Liver (tissue), 10 donors: ENCODE measurements at places on chromosomes 7 and 10. TPM values are rescaled to one million over a fixed set of nuclear protein-coding genes. Genes with fewer than 3 reads are reported as not detected.

DNA sequence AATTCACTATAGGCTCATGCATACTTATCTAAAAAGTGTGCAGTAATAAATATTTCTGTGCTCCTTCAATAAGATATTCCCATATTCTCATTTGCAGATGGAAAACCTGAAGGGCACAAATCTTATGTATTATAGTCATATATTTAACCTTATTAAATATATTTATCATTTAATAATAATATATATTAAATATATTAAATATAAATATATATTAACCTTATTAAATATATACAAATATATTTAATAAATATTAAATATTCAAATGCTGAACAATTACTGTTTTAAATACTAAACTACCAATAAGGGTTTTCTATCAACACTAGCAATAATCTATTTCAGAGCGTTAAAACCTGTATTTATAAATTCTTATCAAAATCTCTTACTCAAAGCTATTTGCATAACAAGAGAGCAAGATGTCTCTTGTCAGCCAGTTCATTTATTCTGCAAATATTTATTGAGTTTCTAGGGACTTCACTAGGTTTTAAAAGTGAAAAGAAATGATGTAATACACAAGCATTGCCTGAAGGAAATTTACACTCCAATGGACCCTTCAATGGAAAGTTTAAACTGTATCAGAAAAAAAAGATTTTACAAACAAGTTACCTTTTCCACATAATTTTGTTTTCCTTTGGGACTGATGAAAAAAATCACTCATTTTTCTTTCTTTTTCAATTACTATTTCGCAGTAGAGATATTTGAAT lies 159.2 kb downstream of the AGMO start:
- no peak for DNase-seq
- no peak overlapping the region for H3K4me3 ChIP-seq
- no peaks in the 10 kb centered on the region for H3K27me3 ChIP-seq
- no peaks in the 10 kb centered on the region for H3K36me3 ChIP-seq
- H3K27ac ChIP-seq, result no peak overlapping the region

DNA sequence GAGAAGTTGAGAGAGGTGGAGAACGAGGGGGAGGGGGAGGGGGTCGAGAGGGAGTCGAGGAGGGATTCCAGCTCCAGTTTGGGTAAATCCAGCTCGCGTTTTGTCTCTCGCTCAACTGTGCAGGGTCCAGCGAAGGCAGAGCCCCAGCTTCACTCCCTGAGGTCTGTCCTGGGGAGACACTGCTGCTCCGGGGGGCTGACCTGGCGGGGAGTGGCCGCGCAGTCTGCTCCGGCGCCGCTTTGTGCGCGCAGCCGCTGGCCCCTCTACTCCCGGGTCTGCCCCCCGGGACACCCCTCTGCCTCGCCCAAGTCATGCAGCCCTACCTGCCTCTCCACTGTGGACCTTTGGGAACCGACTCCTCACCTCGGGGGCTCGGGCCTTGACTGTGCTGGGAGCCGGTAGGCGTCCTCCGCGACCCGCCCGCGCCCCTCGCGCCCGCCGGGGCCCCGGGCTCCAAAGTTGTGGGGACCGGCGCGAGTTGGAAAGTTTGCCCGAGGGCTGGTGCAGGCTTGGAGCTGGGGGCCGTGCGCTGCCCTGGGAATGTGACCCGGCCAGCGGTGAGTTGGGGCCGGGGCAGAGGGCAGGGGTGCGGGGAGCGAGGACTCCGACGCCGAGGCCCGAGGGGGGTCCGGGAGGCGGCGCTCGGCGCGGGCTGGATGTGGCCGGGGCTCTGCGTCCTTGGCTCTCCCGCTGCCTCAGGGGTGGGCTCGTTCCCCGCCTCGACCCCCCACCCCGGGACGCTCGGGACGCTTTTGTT lies at the start of gene TET1:
TSS of gene TET1 (plus strand) at position 152 of the 757 bp plus-strand sequence. CDS start 12,002 bp downstream, outside the sequence.
- H3K4me1 ChIP-seq, result peaks cover 4% of the 10 kb centered on the region
- no peaks in the 10 kb centered on the region for H3K27me3 ChIP-seq
- H3K4me3 ChIP-seq, result peak within 1 kb of the TSS; percentile 54

DNA sequence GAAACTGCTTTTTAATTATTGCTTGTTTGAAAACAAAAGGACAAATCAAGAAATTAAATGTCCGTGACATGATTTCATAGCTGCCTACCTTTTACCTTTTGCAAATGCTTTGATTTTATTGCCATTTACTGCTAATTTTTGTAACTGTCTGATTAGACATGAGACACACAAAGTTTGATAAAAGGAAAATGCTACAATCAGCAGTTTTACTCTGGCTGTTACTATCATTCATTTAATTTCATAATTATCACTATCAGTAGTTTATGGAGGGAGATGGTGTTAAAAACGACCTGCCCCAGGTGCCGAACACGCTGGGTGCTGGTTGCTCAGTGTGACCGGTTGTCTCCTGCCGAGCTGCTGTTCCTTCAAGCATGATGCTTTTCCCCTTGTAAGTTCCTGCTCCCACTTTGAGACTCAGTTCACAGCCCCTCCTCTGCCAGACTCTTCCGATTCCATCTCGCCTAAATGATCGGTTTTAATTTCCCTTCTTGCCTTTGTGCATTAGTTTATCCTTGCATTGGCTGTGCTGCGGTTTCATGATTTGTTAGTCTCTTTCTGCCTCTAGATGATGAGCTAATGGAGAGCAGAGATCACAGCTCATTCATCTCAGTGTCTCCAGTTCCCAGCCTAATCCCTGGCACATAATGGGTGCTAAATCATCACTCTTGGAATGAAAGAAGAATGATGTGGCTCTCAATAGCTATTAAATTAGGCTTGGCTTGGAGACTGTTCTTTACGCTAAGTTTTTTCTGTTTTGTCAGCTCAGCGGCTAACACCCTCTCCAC lies 110.6 kb downstream of the PFKFB3 start:
- no peak for DNase-seq
- H3K4me1 ChIP-seq, result no peaks in the 10 kb centered on the region
- no peaks in the 10 kb centered on the region for H3K36me3 ChIP-seq

DNA sequence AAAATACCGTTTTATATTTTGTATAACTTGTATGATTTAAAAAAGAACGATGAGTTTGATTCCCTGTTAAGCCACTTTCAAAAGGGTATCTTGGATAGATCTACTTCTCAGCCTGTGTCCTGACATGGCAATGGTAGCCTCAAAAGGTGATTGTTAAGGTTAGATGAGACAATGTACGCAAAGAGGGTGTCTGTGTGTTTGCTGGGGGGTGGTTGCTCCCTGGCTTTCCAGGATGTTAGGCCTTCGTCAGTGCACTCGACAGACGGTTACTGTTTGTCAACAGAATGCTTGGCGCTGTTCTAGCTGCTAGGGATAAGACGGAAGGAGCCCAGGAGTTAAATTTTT lies 90.3 kb downstream of the NEURL1 start:
- DNase-seq, result no peak
- no peaks in the 10 kb centered on the region for H3K36me3 ChIP-seq
- no peaks in the 10 kb centered on the region for H3K27me3 ChIP-seq
- no peak overlapping the region for H3K27ac ChIP-seq
- no peaks in the 10 kb centered on the region for H3K4me1 ChIP-seq

DNA sequence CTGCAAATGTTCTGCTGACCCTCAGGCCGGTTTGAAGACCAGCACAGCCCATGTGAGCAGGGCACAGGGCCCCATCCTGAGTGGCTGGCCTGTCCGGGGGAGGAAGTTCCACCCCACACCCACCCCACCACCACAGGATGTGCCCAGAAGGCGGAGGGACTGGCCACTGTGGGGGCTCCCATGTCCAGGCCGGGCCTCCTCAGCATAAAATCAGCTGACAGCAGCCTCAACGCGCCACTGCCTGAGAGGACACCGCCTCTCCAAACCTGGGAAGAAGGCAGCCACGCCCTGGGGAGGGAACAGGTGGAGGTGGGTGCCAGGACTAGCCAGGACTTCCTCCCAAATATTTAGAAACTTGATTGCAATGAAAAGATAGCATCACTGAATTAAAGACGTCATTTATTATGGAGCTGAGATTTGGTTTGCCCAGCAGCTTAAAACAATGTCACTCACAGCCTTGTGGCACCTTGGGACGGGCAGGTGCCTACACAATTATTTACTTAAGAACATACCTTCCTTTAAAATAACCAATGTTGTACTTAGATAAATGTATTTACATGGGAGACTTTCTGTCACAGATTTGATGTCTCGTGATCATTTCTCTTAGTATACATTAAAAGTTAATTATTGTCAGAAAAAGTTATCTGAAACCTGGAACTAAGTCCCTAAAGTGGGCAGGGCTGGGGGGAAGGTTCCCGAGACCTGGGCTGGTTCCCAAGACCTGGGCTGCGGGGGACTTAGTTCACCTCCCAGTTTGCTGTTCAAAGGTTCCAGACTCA lies 27.3 kb upstream of the FAM20C start:
- H3K4me3 ChIP-seq, result no peak overlapping the region
- H3K27ac ChIP-seq, result no peak overlapping the region
- H3K36me3 ChIP-seq, result no peaks in the 10 kb centered on the region
- no peaks in the 10 kb centered on the region for H3K4me1 ChIP-seq
- DNase-seq, result no peak

Gene FAM20C
- 13.4 TPM for total RNA-seq

Gene FANK1
- total RNA-seq, result 0.28 TPM

Gene PVRIG
- total RNA-seq, result 0.37 TPM

Gene ADAMTS14
- 0.09 TPM for total RNA-seq

Gene LLCFC1
- total RNA-seq, result not detected

Gene ETV1
- total RNA-seq, result 3.8 TPM
